ENCODE measurements at places on chromosomes 12 and 14.

DNA sequence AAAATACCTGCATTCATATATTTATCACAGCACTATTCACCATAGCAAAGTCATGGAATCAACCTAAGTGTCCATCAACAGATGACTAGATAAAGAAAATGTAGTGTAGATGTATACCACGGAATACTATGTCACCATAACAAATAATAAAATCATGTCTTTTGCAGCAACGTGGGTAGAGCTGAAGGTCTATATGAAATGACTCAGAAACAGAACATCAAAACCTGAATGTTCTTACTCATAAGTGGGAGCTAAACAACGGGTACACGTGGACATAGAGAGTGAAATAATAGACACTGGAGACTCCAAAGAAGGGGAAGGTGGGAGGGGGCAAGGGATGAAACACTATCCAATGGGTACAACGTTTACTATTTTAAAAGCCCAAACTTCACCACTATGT is 37.9 kb downstream of the SLC38A1 start:
- no peak for DNase-seq

DNA sequence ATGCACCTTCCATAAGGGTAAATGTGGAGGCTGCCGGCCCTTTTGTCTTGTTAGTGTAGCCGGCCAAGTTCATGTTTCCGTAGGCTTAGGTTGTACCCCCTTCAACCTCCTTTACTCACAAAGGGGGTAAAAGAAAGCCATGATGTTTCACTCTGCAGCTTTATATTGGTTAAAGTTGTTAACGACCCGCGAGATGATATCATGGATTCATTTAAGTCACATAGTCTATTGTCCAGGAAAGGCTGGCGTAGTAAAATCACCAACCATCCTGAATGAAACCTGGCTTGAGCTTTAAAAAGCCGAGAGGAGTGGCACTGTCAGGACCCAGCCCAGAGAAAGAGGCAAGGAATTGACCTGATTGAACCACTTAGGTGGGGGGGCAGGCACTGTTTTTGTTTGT is 1.3 kb downstream of the UNG start:
- DNase-seq = no peak

GRCh38 chr12:94942663-94943062 is 60.8 kb downstream of the NDUFA12 start:
- DNase-seq = no peak

- no peak for DNase-seq
Observed at GRCh38 chr12:82682326-82682725, 4.4 kb upstream of the TMTC2 start.

DNA sequence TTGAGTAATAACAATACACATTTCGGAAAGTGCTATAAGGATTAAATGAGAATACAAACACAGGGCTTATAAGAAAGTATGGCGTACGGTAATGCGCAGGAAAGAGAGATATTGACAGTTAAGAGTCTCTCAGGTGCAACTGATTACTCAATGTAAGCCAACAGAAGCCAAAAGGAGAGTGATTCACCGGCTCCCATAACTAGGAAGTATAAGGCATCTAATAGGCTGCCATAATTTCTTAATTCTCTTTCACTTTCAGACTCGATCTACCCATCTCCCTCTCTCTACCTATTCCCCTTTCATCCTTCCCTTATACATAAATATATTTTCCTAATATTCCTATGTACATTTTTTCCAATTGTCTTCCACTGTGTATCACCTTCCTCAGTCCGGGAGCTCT is 90.0 kb downstream of the MDGA2 start:
- no peak for DNase-seq

All from thyroid gland (tissue), 4 donors.